ENCODE measurements at places on chromosomes 6 and 20.

DNA sequence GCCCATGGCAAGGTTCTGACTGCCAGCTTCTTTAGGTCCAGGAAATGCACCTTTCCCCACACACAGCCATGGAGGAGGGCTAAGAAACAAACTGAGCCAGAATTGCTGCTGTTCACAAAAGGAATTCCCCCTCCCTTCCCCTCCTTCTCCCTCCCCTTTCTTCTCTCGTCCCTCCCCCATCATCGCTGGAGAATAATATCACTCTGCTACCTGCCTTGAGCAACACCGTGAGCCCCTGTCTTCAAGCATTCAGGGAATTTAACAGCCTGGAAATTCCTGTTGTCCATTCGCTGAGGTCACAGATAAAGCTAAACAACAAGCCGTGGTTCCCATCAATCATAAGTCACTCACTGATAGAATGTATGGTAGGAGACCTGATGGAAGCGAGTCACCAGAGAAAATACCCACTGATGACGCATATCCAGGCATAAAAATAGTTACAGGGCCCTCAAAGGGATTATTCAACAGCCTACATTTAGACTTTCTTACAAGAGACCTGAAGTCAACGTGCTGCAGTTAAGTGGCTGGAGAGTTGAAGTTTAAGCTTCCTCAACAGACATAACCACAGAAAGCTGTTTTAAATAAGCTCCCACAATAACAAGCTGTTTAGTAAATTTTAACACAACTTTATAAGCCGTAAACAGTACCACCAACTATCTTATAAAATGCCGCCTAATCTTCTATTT, 59.7 kb downstream of the HIVEP2 start:
- DNase-seq, result no peak

- DNase-seq, result no peak
Measured at GRCh38 chr6:168126566-168127383, 47.8 kb upstream of the FRMD1 start.

- no peak for DNase-seq
Measured at GRCh38 chr6:13112921-13113320, 215.4 kb downstream of the TBC1D7 start.

DNA sequence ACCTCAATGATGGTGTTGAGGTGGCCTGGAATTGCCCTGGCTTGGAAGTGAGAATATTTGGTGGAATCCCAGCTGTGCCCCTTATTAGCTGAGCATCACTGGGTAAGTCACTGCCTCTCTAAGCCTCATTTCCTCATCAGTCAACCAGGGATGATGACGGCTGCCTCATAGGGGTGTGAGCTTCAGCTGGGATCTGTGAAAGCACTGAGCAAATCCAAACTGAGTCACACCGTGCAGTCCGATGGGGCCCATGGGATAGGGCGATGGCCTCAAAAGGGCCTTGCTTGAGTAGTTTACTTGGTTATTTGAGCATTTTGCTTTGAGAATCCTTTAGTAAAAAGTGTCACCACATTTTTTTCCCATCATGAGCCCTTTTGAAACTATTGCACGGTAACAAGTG, 1.1 kb downstream of the SLC22A1 start:
- DNase-seq, result no peak

DNA sequence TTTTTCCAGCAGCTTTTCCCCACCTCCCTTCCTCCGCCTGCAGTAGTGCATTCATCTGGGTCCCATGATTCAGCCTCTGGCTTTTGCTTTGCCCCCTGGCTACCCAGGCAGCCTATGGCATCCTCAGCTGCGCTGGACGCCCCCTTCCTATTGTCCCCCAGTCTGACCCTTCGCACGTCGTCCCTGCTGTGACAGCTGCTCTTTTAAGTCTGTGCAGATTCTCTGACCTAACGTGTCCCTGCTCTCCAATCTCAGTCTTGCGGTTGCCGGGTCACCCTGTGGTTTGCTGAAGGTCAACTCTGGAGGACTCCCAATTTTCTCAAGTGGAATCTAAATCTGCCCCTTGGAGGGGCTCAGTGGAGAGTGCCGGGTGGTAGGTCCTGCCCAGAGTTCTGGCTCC, 294.3 kb downstream of the CDC5L start:
- DNase-seq, result no peak

GRCh38 chr6:13827032-13827431, 12.7 kb upstream of the MCUR1 start:
- DNase-seq, result no peak

- DNase-seq, result no peak
Measured at GRCh38 chr6:116564921-116565872, 6.1 kb upstream of the RWDD1 start.
